IPS DF 19.7 (cell line): ENCODE measurements at places on chromosomes 5 and 9.

GRCh38 chr5:125177340-125177739 lies 430.9 kb upstream of the ZNF608 start:
- DNase-seq, result no peak

DNA sequence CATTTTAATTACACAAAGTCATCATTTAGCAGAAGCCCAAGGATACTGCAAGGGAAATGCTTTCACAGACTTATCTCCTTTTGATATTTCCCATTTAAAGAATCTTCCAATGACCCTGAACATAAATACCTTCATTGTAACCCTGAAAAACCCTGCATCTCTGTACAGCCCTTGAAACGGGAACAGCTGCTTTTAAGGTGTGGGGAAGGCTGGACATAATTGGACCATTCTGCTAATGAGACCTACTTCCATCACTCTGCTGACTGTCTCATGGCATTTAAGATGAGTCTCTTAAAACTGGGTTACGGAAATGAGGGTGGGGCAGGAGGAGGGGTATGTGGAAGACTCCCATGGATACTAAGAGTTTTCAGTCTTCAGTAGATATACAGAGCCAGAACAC lies 485.8 kb downstream of the BRINP1 start:
- no peak for DNase-seq

DNA sequence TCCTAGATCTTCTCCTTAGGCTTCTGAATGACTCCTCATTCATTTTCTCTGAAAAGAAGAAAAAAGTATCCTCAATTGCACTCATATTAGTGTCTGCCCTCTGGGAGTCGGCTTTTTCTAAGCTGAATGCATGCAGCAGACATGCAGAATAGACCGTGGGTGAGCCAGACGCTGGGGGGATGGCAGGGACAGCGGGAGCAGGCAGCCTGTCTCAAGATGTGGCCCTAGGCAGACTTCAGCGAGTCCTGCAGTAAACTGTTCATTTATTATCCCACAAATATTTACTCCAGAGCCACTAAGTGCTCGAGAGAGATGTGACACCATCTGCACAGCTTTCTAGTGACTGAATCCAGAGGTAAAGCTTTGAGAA lies 164.9 kb upstream of the RAI14 start:
- no peak for DNase-seq

- DNase-seq, result no peak
Measured at GRCh38 chr5:6436715-6437331, 11.8 kb upstream of the UBE2QL1 start.

GRCh38 chr5:179225387-179225786 lies 119.9 kb downstream of the ADAMTS2 start:
- no peak for DNase-seq

GRCh38 chr9:114207034-114207810 lies 51.9 kb downstream of the COL27A1 start:
- no peak for DNase-seq

- no peak for DNase-seq
Measured at GRCh38 chr9:14301006-14301405, 12.9 kb downstream of the NFIB start.

DNA sequence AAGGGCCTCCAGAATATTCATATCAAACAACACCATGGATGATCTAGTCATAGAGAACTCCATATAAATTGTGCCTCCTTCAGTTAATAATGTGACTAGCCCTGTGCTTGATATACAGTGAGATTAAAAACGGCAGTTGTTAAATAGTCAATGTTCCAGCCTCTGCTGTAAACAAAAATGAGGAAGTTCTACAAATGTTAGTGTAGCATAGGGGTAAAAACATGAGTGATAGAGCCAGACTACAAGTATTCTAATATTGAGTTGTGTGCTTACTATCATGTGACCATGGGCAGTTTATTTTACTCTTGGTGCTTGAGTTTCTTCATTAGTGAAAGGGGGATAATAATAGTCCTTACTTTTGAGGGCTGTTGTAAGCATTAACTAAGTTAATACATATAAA lies 43.3 kb upstream of the SLCO6A1 start:
- DNase-seq, result no peak

DNA sequence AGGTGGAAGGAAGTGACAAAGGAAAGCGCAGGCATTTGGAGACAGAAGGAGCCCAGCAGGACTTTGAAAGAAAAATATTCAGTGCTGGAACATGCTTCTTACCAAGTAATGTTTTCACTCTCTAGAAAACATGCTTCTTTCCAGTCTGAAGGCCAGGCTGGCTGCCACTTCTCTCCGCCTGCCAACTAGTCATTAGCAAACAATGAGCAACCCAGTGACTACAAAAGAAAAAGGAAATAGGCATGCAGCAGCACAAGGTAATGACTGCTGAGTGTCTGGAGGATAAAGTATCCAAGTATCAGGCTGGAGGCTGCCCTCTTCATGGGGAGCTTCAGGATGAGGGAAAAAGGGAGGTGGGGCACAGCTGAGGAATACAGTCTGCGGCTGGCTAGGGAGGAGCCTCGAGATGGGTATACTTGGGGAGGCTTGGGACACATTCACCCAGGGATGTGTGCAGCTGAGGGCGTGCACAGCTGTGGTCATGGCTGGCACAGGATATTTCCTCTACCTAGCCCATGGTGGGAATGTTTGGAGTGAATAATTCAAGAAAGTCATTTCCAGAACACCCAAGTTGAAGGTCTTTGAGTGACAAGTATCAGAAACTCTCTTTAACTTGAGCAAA lies 161.5 kb upstream of the KIF2A start:
- DNase-seq, result no peak

GRCh38 chr5:146919304-146919703 lies 40.7 kb upstream of the PPP2R2B start:
- peak; percentile 38 for DNase-seq

DNA sequence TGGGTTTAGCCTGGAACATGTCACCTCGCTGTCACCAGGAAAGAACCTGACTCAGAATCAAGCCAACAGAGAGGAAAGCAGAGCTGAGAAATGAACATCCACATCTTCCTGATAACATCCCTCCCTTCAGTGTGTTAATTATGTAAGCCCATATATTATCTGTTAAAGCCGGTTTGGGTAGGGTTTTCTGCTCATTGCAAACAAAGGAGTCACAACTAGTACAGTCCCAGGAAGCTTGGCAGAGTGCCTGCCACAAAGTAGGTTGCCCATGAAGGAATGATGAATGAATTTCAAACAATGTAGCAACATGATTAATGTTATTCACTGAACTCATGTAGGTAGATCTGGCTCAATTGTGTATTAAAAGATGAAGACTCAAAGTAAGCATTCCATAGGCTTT lies 10.4 kb upstream of the PPARGC1B start:
- no peak for DNase-seq

DNA sequence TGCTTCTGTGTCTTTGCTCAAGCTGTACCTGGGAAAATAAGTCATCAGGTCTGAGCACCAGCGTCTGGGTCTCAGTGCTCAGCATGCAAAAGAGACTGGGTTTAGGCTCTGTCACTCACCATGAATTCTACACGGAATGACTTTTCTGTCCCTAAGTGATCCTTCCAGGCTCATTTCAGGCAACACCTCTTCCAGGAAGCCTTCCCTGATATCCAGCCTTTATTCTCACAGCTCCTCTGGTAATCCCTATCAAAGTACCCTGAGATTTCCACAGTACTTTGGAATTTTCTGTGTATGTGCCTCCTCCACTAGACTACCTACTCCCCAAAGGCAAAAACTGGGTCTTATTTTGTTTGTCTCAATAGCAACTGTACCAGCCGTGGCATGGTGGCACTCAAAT lies 92.7 kb upstream of the BOD1 start:
- no peak for DNase-seq

DNA sequence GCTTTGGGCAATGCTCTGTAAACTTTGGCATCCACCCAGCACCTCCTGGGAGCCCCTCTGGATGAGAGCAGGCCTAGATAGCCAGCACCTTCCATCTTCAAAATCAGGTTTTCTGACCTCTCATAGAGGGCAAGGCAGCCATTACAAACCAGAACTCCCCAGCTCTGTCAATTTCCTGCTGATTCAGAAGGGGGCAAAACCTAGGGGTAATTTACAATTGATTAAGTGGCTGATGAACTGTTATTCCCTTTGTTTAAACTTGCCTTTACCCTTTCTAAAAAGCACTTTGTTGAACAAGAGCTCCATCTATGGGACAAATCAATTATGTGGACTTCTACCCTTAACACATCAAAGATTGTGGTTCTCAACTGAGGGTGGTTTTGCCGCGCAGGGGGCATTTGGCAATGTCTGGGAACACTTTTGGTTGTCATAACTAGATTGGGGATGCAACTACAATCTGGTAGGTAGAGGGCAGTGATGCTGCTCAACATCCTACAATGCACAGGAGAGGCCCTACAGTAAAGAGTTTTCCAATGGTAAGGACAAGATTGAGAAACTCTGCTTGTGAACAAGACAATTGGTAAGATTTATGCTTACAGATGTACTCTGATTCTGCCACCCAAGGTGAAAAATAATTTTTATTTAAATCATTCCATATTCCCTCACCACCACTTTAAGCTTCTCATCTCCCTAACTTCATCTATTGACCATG lies 184.1 kb downstream of the MARCHF11 start:
- peak; percentile 12 for DNase-seq

GRCh38 chr5:169020102-169020501 lies 280.8 kb downstream of the SLIT3 start:
- DNase-seq, result peak; percentile 28

DNA sequence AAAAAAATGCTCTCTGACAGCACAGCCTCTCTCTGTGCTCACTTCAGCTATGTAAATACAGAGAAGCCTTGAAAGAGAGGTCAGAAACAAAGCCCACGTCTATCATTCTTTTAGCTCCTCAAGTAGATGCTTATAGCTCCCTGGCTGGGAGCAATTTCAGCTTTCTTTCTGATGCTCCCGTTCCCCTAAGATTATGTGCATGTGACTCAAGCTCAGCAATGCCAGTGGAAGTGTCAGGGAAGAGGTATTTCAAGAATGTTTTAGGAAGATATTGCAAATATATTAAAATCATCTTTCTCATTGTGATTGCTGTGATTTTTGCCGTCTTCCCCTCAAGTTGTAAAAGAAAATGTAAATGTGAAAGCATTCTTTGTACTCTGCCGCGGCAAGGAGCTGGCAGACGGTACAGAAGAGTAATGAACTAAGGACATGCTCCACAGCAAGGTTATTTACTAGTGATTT lies 1353.7 kb upstream of the ACO1 start:
- peak; percentile 64 for DNase-seq

GRCh38 chr5:38295751-38296150 lies 37.4 kb downstream of the EGFLAM start:
- no peak for DNase-seq

DNA sequence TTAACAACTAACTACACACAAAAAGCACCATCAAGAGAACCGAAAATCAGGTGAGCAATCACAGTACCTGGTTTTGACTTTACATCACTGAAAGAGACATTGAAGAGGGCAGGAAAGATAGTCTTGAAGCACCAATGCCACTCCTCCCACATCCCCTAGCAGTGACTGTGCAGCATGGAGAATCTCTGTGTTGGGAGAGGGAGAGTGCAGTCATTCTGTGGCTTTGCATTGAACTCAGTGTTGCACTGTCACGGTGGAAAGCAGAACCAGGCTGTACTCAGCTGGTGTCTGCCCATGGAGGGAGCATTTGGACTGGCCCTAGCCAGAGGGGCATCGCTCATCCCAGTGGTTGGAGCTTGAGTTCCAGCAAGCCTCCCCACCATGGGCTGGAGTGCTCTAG lies 40.4 kb downstream of the C5 start:
- DNase-seq, result no peak

DNA sequence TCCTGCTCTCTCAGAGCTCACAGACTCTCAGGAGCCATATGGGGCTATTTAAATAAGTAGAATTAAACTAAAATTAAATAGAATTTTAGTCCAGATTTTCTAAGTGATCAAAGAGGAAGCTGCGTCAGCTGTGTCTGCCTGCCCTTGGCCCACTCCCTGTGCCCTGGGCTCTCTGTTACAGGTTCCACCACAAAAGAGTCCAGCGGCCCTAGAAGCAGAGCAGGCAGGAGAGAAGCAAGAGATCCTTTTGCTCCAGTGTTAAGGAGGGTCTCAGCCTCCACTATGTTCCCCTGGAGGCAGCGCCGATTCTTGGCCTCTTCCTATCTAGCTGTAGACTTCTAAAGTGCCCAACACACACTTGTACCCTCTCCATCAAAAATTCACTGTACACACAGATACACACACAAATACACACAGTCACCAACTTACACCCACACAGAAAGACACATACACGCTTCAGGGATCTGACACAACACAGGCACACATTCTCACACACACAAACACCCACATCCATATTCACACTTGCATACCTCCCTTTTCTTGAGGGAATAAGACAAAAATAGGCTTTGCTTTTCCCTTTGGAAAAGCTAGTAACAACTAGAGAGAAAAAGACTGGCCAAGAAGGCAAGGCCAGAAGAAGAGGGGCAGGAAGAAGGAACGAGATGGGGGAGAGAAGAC lies 5.5 kb upstream of the TNIP1 start:
- DNase-seq, result no peak

GRCh38 chr9:71683598-71684235 lies 84.6 kb downstream of the CEMIP2 start:
- peak; percentile 54 for DNase-seq

GRCh38 chr5:81080809-81081460 lies 120.8 kb downstream of the RASGRF2 start:
- no peak for DNase-seq

DNA sequence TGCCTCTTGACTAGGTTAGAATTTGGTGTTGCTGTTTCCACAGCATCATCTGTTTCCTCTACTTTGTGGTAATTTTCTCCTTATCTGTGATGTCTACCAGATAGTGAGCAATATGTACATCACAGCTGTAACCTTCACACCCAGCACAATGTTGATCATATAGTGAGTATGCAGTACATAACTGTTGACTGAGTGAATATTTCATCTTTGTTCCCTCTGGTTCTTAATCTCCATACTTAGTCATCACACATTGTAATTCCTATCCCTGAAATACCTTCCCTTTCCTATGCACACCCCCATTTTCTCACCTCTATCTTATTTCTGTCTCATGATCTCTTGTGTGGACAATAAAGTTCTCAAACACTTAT lies 115.9 kb downstream of the KIF4B start:
- no peak for DNase-seq

- DNase-seq, result no peak
Measured at GRCh38 chr9:137989999-137990715, 112.6 kb downstream of the CACNA1B start.

DNA sequence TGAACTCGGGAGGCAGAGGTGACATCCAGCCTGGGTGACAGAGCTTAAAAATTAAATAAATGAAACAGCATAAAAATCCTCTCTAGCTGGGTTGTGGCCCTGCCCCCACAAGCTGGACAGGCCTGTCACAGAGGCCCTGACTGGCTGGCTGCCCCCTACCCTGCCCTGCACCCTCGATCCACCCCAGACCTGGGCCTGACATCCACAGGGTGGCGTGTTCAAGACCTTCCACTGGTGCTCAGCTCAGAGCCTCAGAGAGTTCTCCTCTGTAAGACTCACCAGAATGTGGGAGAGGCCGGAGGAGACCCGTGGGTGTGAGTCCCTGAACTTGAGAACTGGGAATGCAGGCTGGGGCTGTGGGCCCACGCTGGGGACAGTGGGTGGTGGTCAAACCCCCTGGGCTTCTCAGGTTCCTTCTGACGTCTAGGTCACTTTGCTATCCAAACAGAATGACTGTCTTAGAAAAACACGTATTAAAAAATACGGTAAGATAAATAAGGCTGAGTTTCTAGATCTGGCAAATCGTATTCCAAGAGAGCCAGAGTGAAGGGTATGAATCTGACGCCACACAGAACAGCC lies 9.7 kb upstream of the WDR38 start:
- no peak for DNase-seq

- no peak for DNase-seq
Measured at GRCh38 chr5:150309101-150309885, 6.6 kb upstream of the ARSI start.
